Psoas muscle (tissue), 8 donors: ENCODE measurements at places on chromosomes 4 and X. TPM values are rescaled to one million over a fixed set of nuclear protein-coding genes. Genes with fewer than 3 reads are reported as not detected.

- no peaks in the 10 kb centered on the region for H3K4me1 ChIP-seq
- DNase-seq = no peak
- no peaks in the 10 kb centered on the region for H3K36me3 ChIP-seq
- H3K27me3 ChIP-seq = peaks cover 17% of the 10 kb centered on the region
- no peak overlapping the region for H3K27ac ChIP-seq
Measured at GRCh38 chrX:137430984-137431475, 134.9 kb upstream of the ZIC3 start.

GRCh38 chr4:48226199-48226598 is 43.4 kb downstream of the TEC start:
- H3K4me3 ChIP-seq = no peak overlapping the region
- no peaks in the 10 kb centered on the region for H3K27me3 ChIP-seq
- H3K27ac ChIP-seq = no peak overlapping the region
- no peaks in the 10 kb centered on the region for H3K4me1 ChIP-seq
- no peaks in the 10 kb centered on the region for H3K36me3 ChIP-seq
- DNase-seq = no peak

DNA sequence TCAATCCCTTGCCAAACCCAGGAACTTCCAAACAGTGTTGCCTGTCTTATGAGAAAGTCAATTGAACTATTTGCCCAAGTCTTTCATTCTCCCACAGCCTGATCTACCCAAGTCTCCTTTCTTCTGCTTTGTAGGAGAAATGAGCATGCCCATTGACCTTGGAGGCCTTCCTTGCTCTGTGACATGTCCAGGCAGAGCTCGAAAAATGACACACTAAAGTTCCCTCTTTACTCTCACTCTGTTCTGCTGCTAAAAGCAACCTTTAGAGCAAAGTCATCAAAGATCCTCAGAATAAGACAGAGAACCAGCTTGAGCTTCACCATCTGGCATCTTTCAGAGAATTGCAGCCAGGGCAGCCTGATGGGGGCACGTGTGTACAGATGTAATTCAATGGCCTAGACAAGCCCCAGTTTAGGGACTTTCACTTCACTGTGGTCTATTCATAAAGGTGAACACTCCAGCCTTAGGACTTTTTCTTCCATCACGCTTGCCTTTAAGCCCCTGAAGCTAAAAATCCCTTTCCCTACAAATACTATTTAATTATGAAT is 136.4 kb downstream of the AMELX start:
- no peak overlapping the region for H3K27ac ChIP-seq
- H3K27me3 ChIP-seq = no peaks in the 10 kb centered on the region
- no peak overlapping the region for H3K4me3 ChIP-seq
- no peak for DNase-seq

DNA sequence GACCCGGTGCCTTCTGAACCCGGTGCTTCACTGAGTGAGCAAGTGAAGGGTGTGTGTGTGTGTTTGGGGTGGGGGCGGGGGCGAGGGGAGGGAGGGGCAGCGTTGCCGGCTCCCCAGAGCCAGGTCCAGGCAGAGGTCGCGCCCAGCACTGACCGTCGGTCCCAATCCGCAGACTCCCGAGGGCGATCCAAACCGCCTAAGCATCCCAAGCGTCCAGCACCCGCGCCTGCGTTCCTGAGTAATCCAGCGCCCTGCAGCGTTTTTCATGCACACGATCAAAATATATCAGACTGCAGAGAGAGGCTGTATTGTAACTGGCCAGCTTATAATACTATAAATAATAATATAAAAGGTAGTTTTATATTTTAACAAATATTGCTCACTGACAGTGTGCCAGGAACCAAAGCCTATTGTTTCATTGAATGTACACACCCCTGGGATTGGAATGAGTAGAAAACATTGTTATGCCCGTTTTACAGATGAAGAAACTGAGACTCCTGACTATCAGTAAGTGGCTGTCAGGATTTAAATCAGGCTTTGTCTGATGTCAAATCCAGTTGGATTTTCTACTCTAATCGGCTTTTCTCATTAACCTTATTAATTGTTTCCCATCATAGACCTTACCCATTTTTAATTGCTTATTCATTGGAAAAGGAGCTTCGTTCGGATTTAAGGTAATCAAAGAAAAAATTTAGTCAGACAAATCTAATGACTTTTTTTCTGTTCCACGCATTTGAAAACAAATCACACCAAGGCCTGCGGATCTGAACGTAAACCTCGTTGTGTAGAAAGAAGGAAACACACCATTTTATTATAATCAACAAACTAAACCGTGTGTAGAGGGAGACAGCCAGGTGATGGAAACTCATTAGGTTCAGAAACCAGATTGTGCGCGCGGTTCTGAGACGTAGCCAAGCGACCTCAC is 4.0 kb upstream of the NKX3-2 start:
- H3K36me3 ChIP-seq = no peaks in the 10 kb centered on the region
- H3K4me3 ChIP-seq = peak overlapping the region; percentile 52
- DNase-seq = no peak

The HTN1 gene
- not detected for polyA plus RNA-seq

The VCX3B gene
- not detected for polyA plus RNA-seq

DNA sequence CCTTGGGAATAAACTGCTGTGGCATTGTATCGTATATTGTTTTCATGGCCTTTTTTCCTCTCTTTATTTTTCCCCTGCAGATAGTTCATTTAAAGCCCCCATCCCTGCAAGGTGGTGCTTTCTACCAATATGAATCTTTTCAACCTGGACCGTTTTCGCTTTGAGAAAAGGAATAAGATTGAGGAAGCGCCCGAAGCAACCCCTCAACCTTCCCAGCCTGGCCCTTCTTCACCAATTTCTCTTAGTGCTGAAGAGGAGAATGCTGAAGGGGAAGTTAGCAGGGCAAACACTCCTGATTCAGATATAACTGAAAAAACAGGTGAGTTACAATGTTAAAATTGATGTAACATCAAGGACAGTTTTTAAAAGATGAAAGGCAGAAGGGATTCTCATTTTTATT is 601 bp downstream of the SMARCAD1 start:
- peak overlapping the region; percentile 96 for H3K27ac ChIP-seq
- H3K27me3 ChIP-seq = no peaks in the 10 kb centered on the region
- peak overlapping the region; percentile 87 for H3K4me3 ChIP-seq
- peaks cover 18% of the 10 kb centered on the region for H3K4me1 ChIP-seq

The SLC4A4 gene
- 0.47 TPM for polyA plus RNA-seq

The P2RY8 gene
- polyA plus RNA-seq = 0.79 TPM

The RAB9B gene
- 1.7 TPM for polyA plus RNA-seq

- no peak for DNase-seq
- no peaks in the 10 kb centered on the region for H3K36me3 ChIP-seq
Measured at GRCh38 chr4:15202481-15202880, 200.2 kb downstream of the CPEB2 start.

The AMOT gene
- 2.5 TPM for polyA plus RNA-seq

GRCh38 chrX:40506201-40506985 is 74.4 kb upstream of the ATP6AP2 start:
- H3K36me3 ChIP-seq = no peaks in the 10 kb centered on the region
- H3K27me3 ChIP-seq = no peaks in the 10 kb centered on the region
- no peak overlapping the region for H3K27ac ChIP-seq
- no peak overlapping the region for H3K4me3 ChIP-seq
- DNase-seq = no peak
- H3K4me1 ChIP-seq = no peaks in the 10 kb centered on the region

The CCDC110 gene
- 0.07 TPM for polyA plus RNA-seq

DNA sequence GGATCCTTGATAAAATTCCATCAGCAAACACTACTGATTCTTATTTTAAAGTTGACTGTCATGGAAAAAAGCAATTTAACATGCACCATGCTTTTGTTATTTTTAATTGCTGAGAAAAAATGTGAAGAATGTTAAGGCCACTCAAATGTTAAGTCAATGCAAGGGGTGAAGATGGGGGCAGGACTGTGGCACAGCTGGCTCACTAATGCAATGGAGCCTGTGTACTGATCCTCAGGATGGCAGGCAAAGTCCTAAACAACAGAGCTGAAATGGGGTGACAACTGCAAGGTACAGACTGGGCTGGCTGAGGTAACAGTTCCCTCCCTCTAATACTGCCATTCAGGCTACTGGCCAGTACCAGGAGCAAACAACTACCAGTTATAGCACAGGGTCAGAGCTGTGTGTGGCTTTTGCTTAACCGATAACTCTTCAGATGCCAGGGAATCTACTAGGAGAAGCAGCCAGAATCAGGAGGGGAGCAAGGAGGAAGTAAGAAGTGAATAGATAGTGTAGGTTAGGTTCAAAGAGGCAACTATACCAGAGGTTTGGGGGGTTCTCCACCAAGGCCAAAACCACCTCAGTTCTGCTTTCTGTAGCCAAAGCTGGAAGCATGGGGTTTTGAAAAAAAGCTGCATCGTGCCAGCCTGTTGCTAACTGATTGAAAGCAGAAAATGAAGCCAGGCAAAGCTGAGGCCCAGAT is 372.6 kb downstream of the OPHN1 start:
- DNase-seq = no peak
- no peaks in the 10 kb centered on the region for H3K36me3 ChIP-seq
- H3K4me1 ChIP-seq = no peaks in the 10 kb centered on the region
- no peaks in the 10 kb centered on the region for H3K27me3 ChIP-seq
- no peak overlapping the region for H3K27ac ChIP-seq

- no peaks in the 10 kb centered on the region for H3K4me1 ChIP-seq
- H3K27me3 ChIP-seq = no peaks in the 10 kb centered on the region
- no peak for DNase-seq
- H3K27ac ChIP-seq = no peak overlapping the region
Measured at GRCh38 chrX:45187731-45188130, 12.9 kb downstream of the DIPK2B start.

The FGFBP2 gene
- 0.27 TPM for polyA plus RNA-seq

GRCh38 chrX:38627683-38628082 is 66.3 kb downstream of the TSPAN7 start:
- no peaks in the 10 kb centered on the region for H3K27me3 ChIP-seq
- H3K4me3 ChIP-seq = no peak overlapping the region
- H3K27ac ChIP-seq = no peak overlapping the region
- no peak for DNase-seq
- H3K4me1 ChIP-seq = peaks cover 11% of the 10 kb centered on the region

- no peaks in the 10 kb centered on the region for H3K36me3 ChIP-seq
- H3K4me1 ChIP-seq = peaks cover 41% of the 10 kb centered on the region
- H3K27ac ChIP-seq = peak overlapping the region; percentile 99
- DNase-seq = no peak
- peak overlapping the region; percentile 99 for H3K4me3 ChIP-seq
Measured at GRCh38 chr4:139300431-139301112, 733 bp upstream of the NAA15 start.

- no peaks in the 10 kb centered on the region for H3K36me3 ChIP-seq
- no peak overlapping the region for H3K4me3 ChIP-seq
- H3K27me3 ChIP-seq = no peaks in the 10 kb centered on the region
- no peaks in the 10 kb centered on the region for H3K4me1 ChIP-seq
Measured at GRCh38 chr4:163017135-163017534, 149.6 kb downstream of the NAF1 start.

DNA sequence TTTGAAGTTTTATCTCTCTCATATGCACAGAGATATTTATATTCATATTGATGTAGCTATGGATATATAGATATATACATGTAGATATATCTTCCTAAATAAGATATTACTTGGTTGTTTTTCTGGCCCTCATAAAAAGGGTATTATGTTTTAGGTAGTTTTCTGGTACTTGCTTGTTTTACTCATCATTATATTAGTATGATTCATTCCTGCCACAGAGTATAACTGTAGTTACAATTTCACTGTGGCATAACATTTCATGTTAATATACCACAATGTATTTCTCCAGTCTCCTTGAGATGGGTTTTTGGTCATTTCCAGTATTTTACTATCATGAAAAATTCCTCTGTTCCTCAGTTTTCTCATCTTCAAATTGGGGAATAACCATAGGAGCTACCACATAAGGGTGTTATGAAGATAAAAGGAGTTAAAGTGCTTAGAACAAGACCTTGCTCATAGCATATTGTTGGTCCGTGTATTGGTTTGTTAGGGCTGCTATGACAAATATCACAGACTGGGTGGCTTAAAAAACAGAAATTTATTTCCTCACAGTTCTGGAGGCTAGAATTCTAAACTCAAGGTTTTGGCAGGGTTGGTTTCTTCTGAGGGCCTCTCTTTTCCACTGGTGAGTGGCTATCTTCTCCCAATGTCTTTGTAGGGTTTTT is 129.7 kb downstream of the TMEM164 start:
- DNase-seq = no peak
- H3K4me1 ChIP-seq = no peaks in the 10 kb centered on the region
- H3K27me3 ChIP-seq = no peaks in the 10 kb centered on the region
- no peaks in the 10 kb centered on the region for H3K36me3 ChIP-seq
- no peak overlapping the region for H3K4me3 ChIP-seq

The EDA gene
- 0.98 TPM for polyA plus RNA-seq
